Hair follicle dermal papilla cell (primary cell): ENCODE measurements at places on chromosomes 5 and 9. TPM values are rescaled to one million over a fixed set of nuclear protein-coding genes. Genes with fewer than 3 reads are reported as not detected.

Gene LEAP2
- 0.12 and 0.16 TPM in 2 replicates for total RNA-seq

Gene WNT8A
- total RNA-seq: not detected in 2 replicates

Gene P4HA2
- total RNA-seq: 181 and 200 TPM in 2 replicates

Gene GDA
- total RNA-seq: not detected in 2 replicates

Gene FABP6
- total RNA-seq: not detected in 2 replicates

Gene ANXA2R
- 1.9 and 3.6 TPM in 2 replicates for total RNA-seq

Gene CBY3
- total RNA-seq: not detected in 2 replicates
